H4 (cell line): ENCODE measurements at places on chromosomes 3 and 15. TPM values are rescaled to one million over a fixed set of nuclear protein-coding genes. Genes with fewer than 3 reads are reported as not detected.

The FBN1 gene
- 18.1 and 19.5 TPM in 2 replicates for total RNA-seq

The CYP1A2 gene
- total RNA-seq: not detected in 2 replicates

DNA sequence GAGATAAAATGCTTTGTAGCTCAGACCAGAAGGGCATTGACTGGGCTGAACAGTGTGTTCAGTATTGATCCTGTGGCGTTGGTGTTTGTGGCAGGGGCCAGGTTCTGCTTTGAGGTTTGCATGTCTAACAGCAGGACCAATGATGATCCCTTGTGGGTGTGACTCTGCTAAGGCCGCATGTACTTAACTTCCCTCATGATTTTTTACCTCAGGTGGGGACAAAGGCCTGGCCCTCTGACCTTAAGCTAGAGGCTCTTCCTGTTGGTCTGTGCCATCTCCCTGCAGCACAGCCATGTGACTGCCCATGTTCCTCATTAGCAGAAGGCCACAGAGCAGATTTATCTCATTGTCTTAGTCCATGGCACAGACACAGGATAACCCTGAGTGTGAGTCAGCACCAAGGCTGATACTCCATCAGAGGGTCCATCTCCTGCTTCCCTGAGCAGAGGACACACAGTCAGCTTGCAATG is 34.3 kb upstream of the BSN start:
- no peak for DNase-seq

GRCh38 chr15:44317423-44318058 is 29.0 kb downstream of the GOLM2 start:
- no peak for DNase-seq

DNA sequence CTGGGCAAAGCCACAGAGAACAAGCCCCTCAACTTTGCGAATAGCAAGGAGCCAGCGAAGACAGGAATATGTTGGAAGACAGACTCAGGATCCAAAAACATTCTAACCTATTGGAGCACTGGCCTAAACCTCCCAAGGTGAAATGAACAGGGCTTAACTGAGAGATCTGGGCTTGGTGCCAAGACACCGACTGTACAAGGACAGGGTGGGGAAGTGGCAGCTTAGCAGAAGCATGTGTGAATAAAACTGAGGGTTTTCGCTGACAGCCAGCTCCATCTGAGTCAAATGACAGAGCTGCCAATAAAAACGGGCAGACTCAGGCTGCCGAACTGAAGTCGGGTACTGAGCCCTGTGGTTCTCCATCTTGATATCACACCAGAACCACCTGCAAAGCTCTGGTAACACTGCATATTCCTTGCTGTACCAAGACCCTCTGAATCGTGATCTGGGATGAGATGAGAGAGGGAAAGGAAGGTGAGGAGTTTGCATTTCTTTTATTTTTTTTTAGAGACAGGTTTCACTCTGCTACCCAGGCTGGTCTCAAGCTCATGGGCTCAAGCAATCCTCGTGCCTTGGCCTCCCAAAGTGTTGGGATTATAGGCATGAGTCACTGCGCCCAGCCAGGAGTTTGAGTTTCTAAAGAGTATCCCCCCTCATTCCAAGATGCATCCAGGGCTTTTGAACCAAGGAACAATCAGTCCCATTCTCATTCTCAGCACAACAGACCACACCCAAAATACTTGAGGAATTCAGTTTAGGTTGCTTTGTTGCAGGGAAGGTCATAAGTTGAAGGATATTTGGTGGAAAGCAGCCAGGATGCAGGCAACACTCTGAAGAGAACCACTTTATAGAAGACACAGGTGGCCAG is 6.0 kb upstream of the PLCB2 start:
- peak; percentile 63 for DNase-seq

- no peak for DNase-seq
These were observed 154.6 kb upstream of the ICE2 start for GRCh38 chr15:60633426-60633968.

DNA sequence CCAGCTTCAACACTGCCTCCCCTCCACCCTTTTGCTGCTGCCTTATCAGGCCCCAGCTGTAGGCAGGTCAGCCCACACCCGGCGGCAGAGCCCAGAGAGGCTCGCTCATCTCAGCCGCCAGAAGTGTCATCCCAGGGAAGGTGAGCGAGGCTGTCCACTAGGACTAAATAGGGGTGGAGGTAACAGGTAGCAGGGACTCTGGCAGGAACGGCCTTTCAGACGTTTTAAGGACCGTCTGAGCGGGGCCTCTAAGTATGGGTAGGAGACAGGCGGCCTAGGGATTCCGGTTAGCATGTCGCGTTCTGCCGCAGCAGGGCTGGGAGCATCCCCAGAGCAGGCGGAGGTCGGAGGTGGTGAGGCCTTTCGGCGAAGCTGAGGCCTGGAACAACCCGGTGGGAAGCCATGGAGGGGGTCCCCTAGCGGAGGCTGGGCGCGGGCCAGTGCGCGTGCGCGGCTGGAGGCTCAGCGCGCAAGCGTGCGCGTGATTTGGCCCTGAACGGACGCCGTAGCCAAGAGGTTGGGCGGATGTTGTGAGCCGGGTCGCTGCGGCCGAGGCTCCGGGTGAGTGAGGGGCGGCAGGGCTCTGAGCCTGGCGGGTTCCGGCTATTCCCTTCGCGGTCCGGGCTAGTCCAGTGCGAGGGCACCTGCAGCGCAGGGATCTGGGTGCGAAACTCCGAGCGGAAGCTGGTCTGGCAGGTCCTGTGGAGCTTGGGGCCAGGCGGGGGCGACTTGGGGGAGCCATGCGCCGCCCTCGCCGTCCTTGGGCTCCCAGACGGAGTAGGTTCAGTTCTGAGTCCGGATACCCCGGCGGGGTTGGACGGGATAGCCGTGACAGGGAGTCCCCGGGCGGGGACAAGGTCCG is at the start of the genes MST1 and RNF123:
TSS of gene MST1 (minus strand) at position 429 of the 862 bp plus-strand sequence. CDS start 783 bp downstream, outside the sequence.
TSS of gene RNF123 (plus strand) at position 512 of the 862 bp plus-strand sequence. CDS start 1,609 bp downstream, outside the sequence.
- DNase-seq: peak; percentile 73

GRCh38 chr3:34225821-34226366 is 427.5 kb downstream of the PDCD6IP start:
- DNase-seq: no peak

DNA sequence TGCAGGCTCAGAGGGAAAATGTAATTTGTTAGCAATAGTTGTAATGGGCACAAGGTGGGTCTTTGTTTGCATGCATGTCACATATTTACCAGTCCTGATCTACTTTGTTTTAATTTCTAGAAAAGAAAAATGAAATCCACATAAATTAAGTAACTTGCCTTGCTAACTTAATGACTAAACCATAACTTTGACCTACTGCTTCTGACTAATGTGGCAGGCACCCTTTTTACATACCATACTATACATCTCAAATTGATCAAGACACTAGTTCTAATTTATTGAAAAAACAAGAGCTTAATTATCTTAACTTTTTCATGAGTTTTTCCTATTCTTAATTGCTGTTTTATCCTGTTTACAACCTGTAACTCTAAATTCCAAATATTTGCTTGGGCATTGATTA is 93.2 kb downstream of the ATP11B start:
- DNase-seq: no peak

- no peak for DNase-seq
These were observed 392.6 kb upstream of the NAALADL2 start for GRCh38 chr3:174466471-174467054.

DNA sequence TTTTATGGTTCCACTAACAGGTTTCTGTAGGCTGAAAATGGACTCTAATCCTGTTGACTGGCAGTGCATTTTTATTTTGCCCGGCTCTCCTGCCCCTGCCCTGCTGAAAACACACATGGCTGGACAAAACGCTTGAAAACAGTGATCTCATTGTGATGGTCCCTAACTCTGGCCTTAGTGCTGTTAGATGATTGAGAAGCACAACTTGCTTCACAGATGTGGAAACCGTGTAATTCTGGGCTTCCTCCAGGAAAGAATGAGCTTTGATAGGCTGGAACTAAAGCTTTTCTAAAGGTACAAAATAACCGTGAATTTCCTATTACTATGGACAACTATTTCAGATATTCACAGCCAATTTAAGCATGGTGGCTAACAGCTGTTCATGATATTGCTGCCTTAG is 121.4 kb downstream of the VGLL3 start:
- no peak for DNase-seq

DNA sequence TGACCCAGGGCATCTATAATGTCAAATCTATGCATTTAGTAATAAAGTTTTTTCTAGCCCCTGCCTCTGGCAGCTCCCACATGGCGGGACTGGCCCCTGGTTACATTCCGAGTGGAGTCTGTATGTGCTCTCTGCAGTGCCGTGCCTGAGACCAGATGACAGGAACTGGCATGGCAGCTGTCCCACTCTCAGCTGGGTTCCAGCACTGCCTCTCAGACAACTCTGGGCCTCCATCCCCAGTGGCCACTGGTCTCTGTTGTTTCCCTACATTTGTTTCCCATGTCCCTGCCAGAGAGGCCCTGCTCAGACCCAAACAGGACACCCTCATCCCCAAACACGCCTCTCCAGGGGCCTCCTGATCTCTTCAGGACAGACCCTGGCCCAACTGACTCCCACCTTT is 109.3 kb downstream of the OCA2 start:
- no peak for DNase-seq
